ENCODE measurements at places on chromosomes 3 and 15. TPM values are rescaled to one million over a fixed set of nuclear protein-coding genes. Genes with fewer than 3 reads are reported as not detected.

- H3K27ac ChIP-seq = no peak overlapping the region
- no peaks in the 10 kb centered on the region for H3K27me3 ChIP-seq
Measured at GRCh38 chr15:90376789-90377188, 11.3 kb upstream of the IQGAP1 start.

DNA sequence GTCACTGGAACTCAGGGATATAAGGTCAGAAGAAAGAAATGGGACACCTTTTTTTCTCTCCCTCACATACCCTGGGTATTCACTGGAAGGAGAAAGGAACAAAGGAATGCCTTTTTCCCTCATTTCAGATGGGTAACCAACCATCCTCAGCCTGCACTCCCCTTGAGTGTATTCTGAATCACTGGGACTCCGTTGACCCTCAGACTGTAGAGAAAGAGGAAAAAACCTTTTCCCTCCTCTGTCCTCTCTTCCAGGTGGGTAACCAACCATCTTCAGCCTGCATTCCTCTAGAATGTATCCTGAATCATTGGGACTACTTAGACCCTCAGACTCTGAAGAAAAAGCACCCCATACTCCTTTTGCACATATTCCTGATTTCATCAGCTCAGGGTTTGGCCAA lies 11.4 kb downstream of the PRR20G start:
- no peaks in the 10 kb centered on the region for H3K36me3 ChIP-seq
- no peak overlapping the region for H3K4me3 ChIP-seq
- H3K27ac ChIP-seq = no peak overlapping the region
- peaks cover 1% of the 10 kb centered on the region for H3K27me3 ChIP-seq

- peak overlapping the region; percentile 22 for H3K4me3 ChIP-seq
- DNase-seq = peak; percentile 56
- H3K4me1 ChIP-seq = peaks cover 30% of the 10 kb centered on the region
- peak overlapping the region; percentile 31 for H3K27ac ChIP-seq
- H3K27me3 ChIP-seq = no peaks in the 10 kb centered on the region
Measured at GRCh38 chr15:38490242-38490922, 36.5 kb downstream of the FAM98B start.

DNA sequence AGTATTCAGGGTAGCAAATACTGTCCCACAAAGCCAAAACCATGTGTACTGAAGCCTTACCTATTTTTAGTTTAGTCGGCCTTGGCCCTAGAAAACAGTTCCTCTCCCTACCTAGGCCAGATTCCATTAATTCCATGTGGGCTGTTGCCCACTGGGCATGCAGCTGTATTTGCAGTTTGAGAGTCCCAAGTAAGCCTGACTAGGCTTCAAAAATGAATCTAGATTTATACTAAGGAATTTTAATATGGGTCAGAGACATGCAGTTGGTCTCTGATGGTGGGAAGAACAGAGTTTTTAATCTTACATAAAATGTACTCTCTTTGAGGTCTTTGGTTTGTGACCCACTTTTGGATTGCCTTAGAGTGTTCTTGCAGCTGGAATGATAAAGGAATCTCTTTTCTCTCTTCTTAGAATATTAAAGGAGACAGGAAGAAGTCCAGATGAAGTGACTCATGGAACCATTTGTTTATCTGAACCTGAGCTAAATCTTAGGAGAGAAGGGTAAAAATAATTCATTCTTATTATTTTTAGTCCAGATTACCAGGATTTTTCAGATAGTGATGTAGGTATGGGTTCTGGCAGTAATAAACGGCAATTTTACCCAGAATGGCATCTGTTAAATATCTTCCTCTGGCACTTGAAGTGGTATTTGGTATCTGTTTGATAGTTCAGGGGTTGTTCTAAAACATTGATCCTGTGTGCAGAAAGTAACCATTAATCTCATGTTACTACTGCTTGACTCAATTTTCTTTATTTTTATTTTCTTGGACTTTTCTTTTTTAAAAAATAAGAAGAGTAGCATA lies 33.8 kb downstream of the GLCE start:
- H3K36me3 ChIP-seq = no peaks in the 10 kb centered on the region
- peak overlapping the region; percentile 15 for H3K27ac ChIP-seq
- 0 out of 2 replicates have a peak overlapping the region, but pooled peaks have one; percentile 4 for H3K4me3 ChIP-seq
- no peaks in the 10 kb centered on the region for H3K27me3 ChIP-seq

GRCh38 chr3:72245183-72245811 lies 460.3 kb upstream of the PROK2 start:
- no peak overlapping the region for H3K4me3 ChIP-seq
- peak; percentile 35 for DNase-seq
- no peaks in the 10 kb centered on the region for H3K36me3 ChIP-seq
- no peaks in the 10 kb centered on the region for H3K4me1 ChIP-seq
- peaks cover 6% of the 10 kb centered on the region for H3K27me3 ChIP-seq

Gene TM4SF18
- not detected for total RNA-seq

DNA sequence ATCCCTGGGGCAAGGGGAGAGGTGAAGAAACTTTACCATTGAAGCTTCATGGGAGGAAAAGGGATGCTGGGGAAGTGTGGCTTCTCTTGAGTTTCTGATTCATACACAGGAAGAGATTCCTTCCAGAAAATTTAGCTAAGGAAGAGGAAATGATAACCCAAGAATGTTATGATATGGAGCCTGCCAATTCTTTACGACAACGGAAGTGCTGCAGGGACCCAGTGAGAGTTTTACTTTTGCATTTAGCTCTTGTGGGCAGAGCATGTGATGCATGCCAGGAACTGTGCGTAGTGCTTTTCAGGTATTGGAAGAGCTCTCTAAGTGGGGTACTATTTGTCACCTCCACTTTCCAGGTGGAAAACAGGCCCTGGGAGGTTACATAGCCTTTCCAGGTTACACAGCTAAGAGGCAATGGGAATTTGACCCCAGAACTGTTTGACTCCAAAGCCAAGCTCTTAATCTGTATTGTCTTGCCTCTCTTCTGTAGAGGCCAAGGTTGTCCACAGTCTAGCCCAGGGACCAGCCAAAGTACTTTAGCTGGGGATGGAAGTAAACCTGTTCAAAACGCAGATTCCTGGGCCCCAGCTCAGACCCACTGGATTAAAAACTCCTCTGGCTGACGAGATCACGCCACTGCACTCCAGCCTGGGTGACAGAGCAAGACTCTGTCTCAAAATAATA lies 23.0 kb downstream of the CMTM7 start:
- no peaks in the 10 kb centered on the region for H3K27me3 ChIP-seq
- no peaks in the 10 kb centered on the region for H3K36me3 ChIP-seq
- H3K27ac ChIP-seq = no peak overlapping the region

Gene HYAL1
- total RNA-seq = not detected

DNA sequence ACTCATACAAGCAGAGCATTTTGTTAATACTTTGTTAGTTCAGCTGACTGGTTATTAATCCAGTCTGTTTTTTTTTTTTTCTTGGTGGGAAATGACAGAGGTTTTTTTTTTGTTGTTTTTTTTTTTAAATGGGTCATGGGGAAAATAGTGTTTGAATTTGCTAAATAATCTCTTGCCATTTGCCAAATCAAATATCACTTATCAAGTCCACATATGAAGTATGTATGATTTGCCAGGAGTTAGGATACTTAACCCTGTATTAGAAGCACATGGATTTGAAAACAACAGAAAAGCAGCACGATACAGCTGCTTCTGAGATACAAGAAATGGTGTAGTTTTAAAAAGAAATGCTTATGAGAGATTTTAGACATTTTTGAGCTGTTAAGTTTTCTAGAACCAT lies 21.6 kb downstream of the P2RY14 start:
- no peaks in the 10 kb centered on the region for H3K36me3 ChIP-seq
- H3K27me3 ChIP-seq = 0 out of 2 replicates have a peak, but pooled peaks cover 8% of the 10 kb centered on the region
- no peak overlapping the region for H3K27ac ChIP-seq
- H3K4me1 ChIP-seq = no peaks in the 10 kb centered on the region
- DNase-seq = no peak
- no peak overlapping the region for H3K4me3 ChIP-seq

DNA sequence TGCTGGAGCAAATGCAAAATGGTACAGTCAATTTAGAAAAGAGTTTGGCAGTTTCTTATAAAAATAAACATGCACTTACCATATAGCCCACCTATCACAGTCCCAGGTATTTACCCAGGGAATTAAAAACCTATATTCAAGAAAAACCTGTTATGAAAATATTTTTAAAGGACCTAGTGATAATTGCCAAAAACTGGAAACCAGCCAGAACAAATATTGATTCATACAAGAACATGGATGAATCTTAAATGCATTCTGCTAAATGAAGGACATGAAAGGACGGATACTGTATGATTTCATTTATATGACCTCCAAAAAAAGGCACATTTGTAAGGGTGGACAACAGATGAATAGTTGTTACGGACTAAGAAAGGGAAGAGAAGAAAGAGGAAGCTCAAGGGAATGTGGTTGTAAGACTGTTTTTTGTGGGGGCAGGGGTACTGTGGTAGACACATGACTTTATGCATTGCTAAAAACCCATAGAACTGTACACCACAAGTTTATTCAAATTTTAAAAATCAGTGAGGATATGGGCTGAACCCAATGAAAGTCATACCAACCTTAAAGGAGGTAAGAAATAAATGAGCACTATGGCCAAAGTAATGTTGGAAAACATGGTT lies 61.0 kb downstream of the ZBBX start:
- no peak overlapping the region for H3K4me3 ChIP-seq
- H3K27ac ChIP-seq = no peak overlapping the region
- no peaks in the 10 kb centered on the region for H3K36me3 ChIP-seq
- no peaks in the 10 kb centered on the region for H3K27me3 ChIP-seq

DNA sequence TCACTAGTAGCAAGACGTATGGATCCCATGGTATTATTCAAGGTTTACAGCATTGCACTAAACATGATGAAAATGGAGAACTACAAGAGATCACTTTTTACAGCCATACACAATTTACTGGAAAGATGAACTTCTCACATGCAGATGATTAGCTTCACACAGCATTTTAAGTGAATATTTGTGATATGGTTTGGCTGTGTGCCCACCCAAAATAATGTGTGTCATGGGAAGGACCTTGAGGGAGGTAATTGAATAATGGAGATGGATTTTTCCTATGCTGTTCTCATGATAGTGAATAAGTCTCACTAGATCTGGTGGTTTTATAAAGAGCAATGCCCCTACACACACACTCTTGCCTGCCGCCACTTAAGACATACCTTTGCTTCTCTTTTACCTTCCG lies 662.0 kb upstream of the CCDC54 start:
- H3K36me3 ChIP-seq = no peaks in the 10 kb centered on the region
- H3K27me3 ChIP-seq = no peaks in the 10 kb centered on the region
- H3K4me1 ChIP-seq = peaks cover 26% of the 10 kb centered on the region

Gene MOBP
- total RNA-seq = not detected

- no peak overlapping the region for H3K4me3 ChIP-seq
- H3K4me1 ChIP-seq = no peaks in the 10 kb centered on the region
- no peak overlapping the region for H3K27ac ChIP-seq
Measured at GRCh38 chr3:23547905-23548650, 257.7 kb upstream of the UBE2E1 start.

DNA sequence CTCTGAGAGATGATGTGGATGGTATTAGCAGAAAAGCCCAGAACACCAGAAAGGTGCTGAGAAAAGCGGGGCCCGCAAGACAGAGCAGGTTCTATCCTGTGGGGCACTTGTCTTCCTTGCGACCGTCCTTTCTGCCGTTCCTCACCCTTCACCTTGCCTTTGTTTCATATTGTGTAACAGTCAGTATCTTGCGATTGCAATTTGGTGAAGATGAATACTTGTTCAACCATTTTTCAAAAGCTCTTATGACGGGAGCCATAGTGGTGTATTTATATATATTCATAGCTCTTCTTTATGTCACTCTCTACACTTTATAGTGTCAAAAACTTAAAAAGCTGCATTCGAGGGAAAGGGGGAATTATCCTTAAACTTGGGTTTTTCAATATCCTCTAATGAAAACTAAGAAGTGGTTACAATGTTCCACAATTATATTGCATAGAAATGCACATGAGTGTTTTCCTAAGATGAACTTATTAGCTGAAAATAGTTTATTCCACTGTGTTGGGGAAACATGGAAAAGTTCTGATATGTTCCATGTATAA lies 797 bp downstream of the MAP3K13 start:
- H3K4me3 ChIP-seq = peak overlapping the region; percentile 85
- H3K27ac ChIP-seq = peak overlapping the region; percentile 83
- H3K36me3 ChIP-seq = no peaks in the 10 kb centered on the region
- H3K27me3 ChIP-seq = no peaks in the 10 kb centered on the region

Gene KNG1
- total RNA-seq = not detected

GRCh38 chr3:182848906-182849305 lies 55.6 kb downstream of the ATP11B start:
- DNase-seq = no peak
- no peaks in the 10 kb centered on the region for H3K4me1 ChIP-seq
- no peak overlapping the region for H3K4me3 ChIP-seq
- H3K27me3 ChIP-seq = no peaks in the 10 kb centered on the region
- no peak overlapping the region for H3K27ac ChIP-seq

DNA sequence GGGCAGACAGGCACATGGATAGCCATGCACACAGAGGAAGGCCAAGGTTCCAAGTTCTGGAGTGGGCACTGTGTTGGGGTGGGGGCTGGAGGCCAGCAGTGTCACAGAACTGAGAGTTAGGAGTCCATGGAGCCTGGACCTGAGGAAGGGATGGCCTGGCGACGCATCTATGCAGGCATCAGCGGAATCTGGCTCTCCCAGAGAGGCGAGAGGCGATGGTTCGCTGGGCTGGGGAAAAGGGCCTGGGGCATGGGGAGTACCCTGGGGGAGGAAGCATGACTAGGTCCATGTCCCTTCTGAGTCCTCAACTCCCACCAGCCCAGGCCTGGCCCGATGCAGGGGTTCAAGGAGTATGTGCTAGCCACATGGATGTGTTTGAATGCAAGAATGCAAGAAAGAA lies 192.8 kb upstream of the LINGO1 start:
- no peaks in the 10 kb centered on the region for H3K36me3 ChIP-seq
- peaks cover 8% of the 10 kb centered on the region for H3K27me3 ChIP-seq
- H3K4me3 ChIP-seq = no peak overlapping the region
- H3K4me1 ChIP-seq = peaks cover 9% of the 10 kb centered on the region
- no peak overlapping the region for H3K27ac ChIP-seq

Gene SMCO1
- total RNA-seq = not detected

DNA sequence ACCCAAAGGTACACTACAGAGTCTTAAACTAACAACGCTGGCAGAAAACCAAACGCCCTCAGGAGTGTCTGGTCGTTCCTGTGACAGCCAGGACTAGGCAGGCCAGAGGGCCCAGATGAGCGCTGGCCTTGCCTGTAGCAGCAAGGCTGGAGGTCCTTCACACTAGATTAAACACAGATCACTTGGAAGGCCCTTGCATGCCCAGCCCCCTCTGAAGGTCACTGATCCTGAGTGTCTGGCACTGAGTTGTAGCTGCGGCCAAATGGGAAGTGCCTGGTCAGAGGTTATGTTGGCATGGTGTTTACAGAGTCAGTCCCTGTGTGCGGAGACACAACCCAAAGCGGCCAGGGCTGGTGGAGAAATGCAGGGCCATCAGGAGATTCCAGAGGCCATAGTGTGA lies 58.9 kb downstream of the ZNF621 start:
- H3K27ac ChIP-seq = no peak overlapping the region
- H3K36me3 ChIP-seq = no peaks in the 10 kb centered on the region
- DNase-seq = no peak
- H3K27me3 ChIP-seq = 0 out of 2 replicates have a peak, but pooled peaks cover 3% of the 10 kb centered on the region

Gene CLSTN2
- not detected for total RNA-seq
